ENCODE measurements at places on chromosomes 3 and 15. TPM values are rescaled to one million over a fixed set of nuclear protein-coding genes. Genes with fewer than 3 reads are reported as not detected.

DNA sequence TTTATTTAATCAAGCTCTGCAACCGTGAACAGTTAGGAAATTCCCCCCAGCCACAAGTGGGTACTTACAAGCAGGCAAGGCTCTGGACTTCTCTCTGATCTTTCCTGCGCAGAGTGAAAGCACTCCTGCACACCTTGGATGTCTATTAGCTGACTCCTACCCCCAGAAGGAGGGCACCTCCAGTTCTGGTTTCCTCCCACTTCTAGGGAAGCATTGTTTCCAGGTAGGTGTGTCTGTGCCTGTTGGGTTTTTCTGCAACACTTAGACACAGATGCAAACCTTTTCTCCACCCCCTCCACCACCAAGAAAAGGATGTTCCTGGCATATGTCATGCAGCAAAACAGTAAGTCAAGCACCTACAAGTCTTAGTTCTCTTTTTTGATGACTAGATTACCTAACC, at the start of gene ZBED2:
Gene ZBED2, minus strand, starts transcription at position 115 of the 400 bp plus-strand sequence. CDS start 1,145 bp downstream, outside the sequence.
- no peaks in the 10 kb centered on the region for H3K36me3 ChIP-seq
- no peaks in the 10 kb centered on the region for H3K4me1 ChIP-seq
- no peak for DNase-seq
- no peak within 1 kb of the TSS for H3K4me3 ChIP-seq
- no peaks in the 10 kb centered on the region for H3K27me3 ChIP-seq

The CYP1A2 gene
- total RNA-seq = not detected

The SHC4 gene
- total RNA-seq = 0.21 TPM

DNA sequence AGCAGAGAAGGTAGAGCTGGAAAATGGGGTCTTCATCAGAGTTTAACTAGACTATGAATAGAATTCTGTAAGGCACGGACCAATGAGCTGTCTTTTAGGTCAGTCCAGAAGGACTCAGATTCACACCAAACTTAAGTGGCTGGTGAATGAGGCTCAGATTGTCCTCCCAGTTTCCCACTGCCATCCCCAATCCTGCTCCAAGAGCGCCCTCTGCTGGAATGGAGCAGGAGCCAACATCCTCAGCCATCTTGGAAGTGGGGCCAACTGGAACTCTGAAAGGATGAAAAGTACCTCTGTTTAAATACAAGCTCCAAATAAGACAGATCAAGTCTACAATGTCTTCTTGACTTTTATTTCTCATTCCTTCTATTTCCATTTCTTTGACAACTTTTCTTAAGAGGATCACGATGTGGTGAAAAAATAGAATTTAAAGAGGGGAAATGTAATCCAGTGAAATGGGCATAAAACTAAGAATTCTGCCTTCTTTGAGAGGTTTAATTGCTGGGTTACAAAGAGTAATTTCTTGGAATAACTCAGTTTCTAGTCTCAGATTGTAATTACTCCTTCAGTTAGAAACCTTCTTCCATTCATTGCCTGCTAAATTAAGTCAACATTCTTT, 217.1 kb upstream of the TPRG1 start:
- DNase-seq = peak; percentile 90
- no peaks in the 10 kb centered on the region for H3K27me3 ChIP-seq
- no peaks in the 10 kb centered on the region for H3K36me3 ChIP-seq
- no peak overlapping the region for H3K4me3 ChIP-seq
- H3K27ac ChIP-seq = no peak overlapping the region
- H3K4me1 ChIP-seq = no peaks in the 10 kb centered on the region

The FGD5 gene
- total RNA-seq = 12.2 TPM

DNA sequence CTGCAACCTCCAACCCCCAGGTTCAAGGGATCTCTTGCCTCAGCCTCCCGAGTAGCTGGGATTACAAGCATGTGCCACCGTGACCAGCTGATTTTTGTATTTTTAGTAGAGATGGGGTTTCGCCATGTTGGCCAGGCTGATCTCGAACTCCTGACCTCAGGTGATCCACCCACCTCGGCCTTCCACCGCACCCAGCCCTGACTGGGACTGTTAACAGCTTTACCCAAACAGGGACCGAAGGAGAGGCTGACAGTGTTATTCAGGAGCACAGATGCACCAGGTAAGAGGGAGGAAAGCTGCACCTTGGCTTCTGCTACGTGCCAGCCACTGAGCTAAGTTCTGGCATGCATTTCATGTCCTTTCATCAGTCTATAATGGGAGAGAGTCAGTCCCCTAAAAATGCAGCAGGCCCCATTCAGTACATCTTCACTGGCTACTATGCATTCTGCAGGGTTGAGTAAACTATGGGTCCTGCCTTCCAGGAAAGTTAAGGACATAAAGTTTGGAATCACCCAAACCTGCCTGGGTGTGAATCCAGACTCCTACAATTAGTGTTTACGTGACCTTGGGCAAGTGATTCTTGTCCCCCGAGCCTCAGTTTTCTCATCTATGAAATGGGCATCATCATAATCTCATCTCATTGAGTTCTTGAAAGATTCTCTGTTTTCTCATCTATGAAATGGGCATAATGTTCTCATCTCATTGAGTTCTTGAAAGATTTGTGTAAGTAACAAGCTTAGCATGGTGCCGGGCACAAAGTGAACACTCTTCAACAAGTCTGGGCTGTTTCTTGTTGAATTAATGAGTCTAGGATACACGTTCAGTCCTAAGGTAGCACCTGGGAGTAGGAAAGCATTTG, 82.2 kb downstream of the CPN2 start:
- no peak for DNase-seq
- H3K27ac ChIP-seq = no peak overlapping the region
- H3K36me3 ChIP-seq = no peaks in the 10 kb centered on the region
- peaks cover 2% of the 10 kb centered on the region for H3K4me1 ChIP-seq
- H3K27me3 ChIP-seq = no peaks in the 10 kb centered on the region
- H3K4me3 ChIP-seq = no peak overlapping the region

- no peaks in the 10 kb centered on the region for H3K4me1 ChIP-seq
- no peak overlapping the region for H3K27ac ChIP-seq
- H3K4me3 ChIP-seq = no peak overlapping the region
- H3K36me3 ChIP-seq = no peaks in the 10 kb centered on the region
Observed at GRCh38 chr3:1381647-1382036, 288.8 kb downstream of the CNTN6 start.

GRCh38 chr15:94174399-94174802, 57.0 kb upstream of the MCTP2 start:
- no peak overlapping the region for H3K4me3 ChIP-seq
- no peaks in the 10 kb centered on the region for H3K4me1 ChIP-seq

DNA sequence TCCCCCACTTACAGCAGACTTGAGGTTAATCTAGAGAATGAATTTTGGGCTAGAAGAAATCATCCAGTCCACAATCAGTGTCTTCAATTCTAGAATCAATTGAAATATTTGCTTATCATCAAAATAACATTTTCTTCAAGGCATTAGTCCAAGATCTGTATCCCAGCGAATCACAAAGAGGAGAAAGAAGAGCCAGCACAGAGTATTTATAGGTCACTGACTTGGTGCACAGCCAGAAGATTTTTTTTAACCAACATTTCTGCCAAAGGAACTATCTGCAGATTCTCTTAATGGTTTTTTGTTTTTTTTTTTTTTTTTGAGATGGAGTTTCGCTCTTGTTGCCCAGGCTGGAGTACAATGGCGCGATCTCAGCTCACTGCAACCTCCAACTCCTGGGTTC, 178.2 kb downstream of the TNIK start:
- no peaks in the 10 kb centered on the region for H3K36me3 ChIP-seq
- H3K27me3 ChIP-seq = no peaks in the 10 kb centered on the region
- H3K4me3 ChIP-seq = no peak overlapping the region
- H3K27ac ChIP-seq = no peak overlapping the region
- DNase-seq = no peak

DNA sequence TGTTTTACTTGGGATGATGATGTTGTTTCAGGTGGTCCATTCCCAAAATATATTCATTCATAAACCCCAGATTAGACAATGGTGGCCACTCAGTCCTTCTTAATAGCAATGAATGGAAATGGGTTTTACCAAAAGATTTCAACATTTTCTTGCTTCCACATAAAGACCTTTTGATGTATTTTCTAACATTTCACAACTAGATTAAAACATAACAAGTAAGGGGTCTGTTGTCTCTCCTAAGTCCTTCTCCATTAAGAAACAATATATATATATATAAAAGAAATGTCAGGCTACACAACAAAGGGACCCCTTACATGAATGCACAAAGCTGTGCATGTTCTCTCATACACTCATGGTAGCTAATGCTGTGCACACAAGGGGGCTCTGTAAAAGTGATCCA, 176.4 kb downstream of the ANXA2 start:
- H3K27ac ChIP-seq = no peak overlapping the region
- DNase-seq = no peak
- H3K4me3 ChIP-seq = no peak overlapping the region
- H3K36me3 ChIP-seq = no peaks in the 10 kb centered on the region
- no peaks in the 10 kb centered on the region for H3K27me3 ChIP-seq

All from GM23338 (cell line).